ENCODE measurements at places on chromosomes 2 and 18.
A peak's percentile ranks its signal among the peaks of the same experiment; 100 is the strongest.

- DNase-seq, result no peak
Observed at GRCh38 chr2:58227171-58227917, 13.8 kb downstream of the FANCL start.

DNA sequence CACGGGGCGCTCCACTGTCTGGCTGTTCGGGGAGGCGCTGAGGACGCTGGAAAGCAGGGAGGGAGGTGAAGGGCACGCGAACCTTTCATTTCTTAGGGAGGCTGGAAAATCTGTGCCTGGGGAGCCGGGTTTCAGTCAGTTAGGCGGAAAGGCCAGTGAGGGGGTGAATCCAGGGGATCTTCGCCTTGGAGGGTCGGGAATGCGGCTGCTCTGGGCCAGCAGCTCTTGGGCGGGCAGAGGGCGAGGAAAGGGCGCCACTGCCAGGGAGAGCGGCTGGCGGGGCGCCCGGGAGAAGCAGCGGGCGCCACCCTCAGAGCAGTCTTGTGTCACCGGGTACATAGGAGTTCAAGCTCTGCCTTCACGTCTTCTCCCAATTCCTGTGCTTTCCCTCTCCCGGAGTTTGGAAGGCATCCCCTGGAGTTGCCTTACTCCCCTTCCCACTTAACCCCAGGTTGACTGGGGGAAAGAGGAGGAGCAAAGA, 1.4 kb downstream of the CCDC85A start:
- DNase-seq, result no peak

DNA sequence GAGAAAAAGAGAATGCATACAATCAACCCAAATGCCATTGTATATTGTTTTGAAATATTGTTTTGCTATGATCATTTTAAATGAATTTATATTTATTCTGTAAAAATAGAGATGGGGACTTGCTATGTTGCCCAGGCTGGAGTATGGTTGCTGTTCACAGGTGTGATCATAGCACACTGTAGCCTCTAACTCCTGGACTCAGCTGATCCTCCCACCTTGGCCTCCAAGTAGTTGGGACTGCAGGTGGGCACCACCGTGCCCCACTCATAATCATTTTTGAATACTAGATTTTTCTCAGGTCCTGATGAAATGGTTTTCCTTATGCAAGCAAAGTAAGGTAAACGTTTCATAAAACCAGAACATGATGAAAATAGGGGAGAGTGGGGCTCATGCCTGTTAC, 46.3 kb downstream of the TMEM17 start:
- no peak for DNase-seq

DNA sequence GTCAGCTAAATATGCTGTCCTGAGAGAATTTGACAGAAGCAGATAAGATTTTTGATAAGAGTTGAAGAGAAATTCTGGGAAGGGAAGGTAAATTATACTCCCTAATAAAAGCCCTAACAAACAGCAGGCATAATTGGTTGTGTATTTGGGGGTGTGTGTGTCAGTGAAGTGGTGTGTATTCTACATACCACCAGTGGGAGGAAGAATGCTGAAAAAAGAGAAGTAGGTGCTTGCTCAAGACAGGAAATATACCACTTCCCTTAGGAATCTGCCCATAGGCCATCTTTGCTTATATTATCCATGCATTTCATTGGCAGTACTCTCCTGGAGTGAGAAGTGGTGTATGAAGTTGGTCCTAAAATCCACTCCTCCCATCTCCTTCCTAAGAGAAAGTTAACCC, 76.2 kb downstream of the FMNL2 start:
- no peak for DNase-seq

- DNase-seq, result peak; percentile 58
Observed at GRCh38 chr2:186546846-186547245, 43.0 kb upstream of the ITGAV start.

DNA sequence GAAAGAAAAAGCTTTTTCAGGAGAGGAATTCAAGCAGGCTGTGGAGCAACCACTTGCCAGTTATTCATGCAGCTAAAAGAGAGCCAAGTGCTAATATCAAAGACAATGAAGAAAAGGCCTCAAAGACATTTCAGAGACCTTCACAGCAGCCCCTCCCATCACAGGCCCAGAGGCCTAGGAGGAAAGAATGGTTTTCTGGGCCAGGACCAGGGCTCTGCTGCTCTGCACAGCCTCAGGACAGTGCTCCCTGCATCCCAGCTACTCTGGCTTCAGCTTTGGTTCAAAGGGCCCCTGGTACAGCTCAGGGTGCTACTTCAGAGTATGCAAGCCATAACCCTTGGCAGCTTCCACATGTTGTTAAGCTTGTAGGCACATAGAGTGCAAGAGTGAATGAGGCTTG, 119.5 kb downstream of the MSTN start:
- DNase-seq, result no peak

DNA sequence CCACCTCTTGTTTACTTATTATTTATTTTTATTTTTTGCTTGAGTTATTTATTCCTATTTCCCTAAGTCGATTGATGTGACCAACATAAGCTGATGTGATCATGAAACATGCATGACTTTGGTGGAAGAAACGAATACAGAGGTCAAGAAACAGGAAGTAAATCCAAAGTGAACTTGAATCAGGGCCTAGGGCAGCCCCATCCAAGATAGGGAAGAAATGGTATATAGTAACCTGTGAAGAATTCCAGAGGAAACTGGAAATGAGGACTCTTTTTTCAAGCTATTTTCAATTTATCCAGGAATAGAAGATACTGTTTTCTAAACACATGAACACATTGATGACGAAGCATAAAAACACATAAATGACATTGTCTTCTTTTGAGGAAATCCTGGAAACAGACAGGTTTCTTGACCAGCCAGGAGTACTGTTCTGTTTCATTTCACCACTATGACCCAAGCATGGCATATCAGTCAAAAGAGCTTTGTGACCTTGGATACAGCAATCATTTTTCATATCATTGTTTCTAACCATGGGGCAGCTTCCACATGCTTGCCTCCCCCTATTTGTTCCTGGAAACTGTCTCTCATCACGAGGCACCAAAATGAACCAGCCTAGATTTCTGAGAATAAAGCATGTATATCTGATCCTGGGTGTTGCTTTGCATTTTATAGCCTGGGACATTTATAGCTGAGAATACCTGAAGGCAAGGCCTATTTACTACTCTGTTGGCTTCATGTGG, 9.1 kb upstream of the LCLAT1 start:
- DNase-seq, result no peak

- DNase-seq, result no peak
Observed at GRCh38 chr2:151007365-151007764, 254.3 kb downstream of the RBM43 start.

DNA sequence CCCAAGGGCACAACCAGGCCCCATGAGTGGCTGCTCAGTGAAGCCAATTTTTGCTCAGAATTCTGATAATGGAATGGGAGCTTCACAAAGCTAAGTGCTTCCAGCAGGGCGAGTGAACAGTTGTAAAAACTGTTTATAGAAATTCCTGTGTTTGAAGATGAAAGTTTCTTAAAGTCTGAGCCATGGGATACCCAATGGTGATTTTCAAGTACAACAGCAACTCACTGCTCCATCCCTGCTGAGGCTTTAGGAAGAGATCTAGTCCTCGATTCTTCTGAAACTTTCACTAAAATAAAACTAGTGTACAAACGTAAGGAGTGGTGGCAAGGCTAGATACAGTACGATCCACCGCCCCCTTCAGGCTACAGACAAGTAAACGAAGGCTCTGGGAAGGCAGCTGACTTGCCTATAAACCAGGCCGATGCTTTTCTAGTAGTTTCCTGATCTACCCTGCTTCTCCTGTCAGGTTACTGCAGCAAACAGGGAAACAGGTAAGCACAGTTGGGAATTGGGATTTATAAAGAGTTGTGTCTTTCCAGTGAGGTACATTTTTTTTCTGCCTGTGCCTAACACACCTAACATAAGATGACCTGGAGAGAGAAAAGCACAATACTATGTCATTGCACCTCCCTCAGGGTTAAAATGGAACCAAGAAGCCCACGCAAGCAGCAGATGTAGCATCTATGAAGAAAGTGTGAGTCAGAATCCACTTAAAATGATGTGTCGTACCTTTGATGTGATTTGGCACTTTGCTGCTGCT, 108.7 kb downstream of the UXS1 start:
- peak; percentile 52 for DNase-seq

DNA sequence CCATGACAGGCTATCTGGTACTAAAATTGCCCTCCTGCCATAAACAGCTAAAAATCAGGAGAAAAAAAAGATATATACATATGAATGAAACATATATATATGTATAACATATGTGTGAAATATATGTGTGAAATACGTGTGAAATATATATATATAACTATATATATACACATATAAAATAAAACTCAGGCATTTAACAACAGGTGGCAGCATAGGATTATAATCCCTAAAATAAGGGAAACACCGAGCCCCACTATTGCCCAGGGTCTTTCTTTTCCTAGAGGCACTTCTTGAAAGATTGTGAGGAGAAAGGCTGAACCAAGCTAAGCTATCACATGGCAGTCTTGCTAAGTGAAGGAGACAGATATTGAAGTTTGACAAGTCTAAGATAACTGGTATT, 65.9 kb upstream of the CYTIP start:
- DNase-seq, result no peak

DNA sequence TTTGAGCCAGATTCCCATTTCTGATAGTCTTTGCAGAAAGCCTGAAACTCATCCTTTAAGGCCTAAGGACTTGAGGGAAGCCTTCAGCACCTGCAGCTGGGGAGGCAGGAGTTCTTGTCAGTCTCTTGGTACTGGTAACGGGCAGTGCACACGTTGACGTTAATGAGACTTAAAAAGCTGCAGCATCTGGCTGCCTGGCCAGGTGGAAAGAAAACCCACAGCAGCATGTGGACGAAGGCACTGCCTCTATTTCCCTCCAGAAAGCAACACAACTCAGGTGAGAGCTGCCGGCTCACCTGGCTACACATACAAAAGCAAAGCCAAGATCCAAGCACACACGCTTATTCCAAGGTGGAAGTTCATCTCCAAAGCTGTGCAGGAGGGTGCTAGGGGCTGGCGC, 178.8 kb downstream of the ANAPC1 start:
- DNase-seq, result no peak

GRCh38 chr2:23596316-23596885, 211.4 kb downstream of the KLHL29 start:
- peak; percentile 41 for DNase-seq

GRCh38 chr2:42951263-42951938, 159.0 kb upstream of the HAAO start:
- no peak for DNase-seq

GRCh38 chr2:67839668-67840067, 223.1 kb downstream of the C1D start:
- DNase-seq, result no peak

DNA sequence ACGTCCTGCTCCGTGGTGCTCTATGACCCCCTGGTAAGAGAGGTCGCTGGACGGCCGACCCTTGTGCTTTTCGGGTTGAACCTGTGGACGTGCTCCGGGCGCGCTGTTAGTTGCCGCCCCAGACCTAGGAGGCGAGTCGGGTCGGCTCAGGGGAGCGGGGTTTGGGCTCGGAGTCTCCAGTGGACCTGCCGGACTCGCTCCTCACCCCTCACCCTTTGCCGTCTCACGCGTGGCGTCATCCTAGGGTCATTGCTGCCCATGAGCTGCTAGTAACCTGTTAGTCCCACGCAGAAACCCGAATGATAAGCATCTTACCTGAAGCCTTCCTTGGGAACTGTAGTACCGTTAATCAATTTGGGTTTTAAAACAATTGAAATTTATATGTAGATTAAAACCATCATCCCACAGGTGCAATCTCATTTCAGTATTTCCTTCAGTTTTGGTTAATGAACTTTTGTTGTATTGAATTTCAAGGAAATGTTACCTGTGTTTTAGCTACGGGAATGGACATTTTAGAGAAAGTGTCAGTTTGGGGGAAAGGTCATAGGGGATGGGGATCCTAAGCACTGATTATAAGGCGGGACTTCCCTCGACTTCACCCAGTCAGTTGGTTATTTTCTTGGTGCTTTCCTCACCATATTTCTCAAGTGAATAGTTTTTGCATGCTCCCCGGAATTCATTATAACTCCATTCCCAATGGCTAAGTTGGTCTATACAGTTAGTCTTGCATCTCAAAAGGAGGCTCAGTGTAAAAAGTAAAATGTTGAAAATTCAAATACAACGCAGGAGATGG, 536 bp downstream of the ELP2 start:
- DNase-seq, result no peak

- no peak for DNase-seq
Observed at GRCh38 chr2:182522405-182522896, 95.6 kb upstream of the PDE1A start.

- no peak for DNase-seq
Observed at GRCh38 chr2:46317094-46317486, 19.9 kb downstream of the EPAS1 start.

DNA sequence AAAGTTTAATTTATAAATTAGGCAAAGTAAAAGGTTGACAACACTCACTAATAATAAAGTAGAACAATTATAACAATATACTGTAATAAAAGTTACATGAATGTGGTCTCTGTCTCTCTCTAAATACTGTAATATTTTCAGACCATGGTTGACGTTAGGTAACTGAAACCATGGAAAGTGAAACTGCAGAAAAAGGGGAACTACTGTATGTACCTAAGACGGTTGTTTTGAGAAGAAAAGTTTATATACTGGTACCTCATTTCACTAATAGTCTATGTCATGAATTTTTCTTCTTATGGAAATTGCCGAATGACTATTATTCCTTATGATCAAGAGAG, 166.7 kb upstream of the ZNF521 start:
- no peak for DNase-seq

DNA sequence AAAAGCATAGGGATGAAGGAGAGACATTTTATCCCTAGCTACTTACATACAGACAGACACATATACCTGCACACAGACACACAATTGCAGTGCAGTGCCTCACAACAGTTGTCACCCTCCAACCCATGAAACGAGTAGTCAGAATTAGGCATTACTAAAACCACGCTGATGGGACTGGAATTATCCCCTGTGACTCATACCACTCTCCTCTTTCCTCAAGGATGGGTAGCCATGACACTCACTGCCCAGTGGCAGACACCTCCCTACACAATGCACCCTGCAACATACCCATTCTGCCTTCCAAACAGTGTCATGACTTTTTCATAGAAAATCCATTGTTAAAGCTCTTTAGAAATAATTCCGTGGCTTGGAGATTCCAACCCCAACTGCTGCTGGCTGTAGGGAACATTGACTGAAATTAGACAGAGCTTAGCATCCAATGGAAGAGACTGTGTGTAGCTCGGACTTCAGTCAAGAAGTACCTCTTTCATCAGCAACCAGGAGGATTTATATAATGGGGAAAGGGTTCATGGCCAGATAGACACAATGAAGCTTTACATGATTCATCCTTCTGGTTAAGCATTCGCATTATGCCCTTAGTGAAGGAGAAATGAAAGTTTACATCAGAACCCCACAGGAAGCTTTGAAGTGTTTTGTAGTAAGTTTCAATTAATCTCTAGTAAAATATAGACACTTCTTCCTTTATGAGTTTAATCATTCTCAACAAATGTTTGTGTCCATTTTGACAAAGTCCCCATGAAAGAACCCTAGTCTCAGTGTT, 155.2 kb downstream of the FBXO15 start:
- DNase-seq, result no peak

- DNase-seq, result peak; percentile 91
Observed at GRCh38 chr2:43083710-43084698, 142.4 kb downstream of the ZFP36L2 start.

DNA sequence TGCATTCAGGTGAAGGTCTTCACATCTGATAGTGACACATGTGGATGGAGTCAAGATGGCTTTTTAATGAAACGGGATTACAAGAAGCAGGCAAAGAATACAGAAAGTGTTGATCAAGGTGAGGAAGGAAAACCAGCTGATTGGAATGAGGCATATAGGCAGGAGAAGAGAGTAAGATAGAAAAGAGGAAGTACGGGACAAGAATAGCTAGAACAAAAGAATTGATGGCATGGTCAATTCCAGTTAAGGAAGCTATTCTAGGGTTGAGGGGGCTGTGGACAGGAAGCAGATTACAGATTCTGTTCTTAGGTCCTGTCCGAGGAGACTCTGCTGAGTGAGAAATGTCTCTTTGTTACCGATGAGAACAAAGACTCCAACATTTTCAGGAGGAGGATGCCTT, 13.2 kb upstream of the NCK2 start:
- DNase-seq, result no peak

Data from fibroblast of gingiva (primary cell).